A172 (cell line): ENCODE measurements at places on chromosomes 12 and 14.

DNA sequence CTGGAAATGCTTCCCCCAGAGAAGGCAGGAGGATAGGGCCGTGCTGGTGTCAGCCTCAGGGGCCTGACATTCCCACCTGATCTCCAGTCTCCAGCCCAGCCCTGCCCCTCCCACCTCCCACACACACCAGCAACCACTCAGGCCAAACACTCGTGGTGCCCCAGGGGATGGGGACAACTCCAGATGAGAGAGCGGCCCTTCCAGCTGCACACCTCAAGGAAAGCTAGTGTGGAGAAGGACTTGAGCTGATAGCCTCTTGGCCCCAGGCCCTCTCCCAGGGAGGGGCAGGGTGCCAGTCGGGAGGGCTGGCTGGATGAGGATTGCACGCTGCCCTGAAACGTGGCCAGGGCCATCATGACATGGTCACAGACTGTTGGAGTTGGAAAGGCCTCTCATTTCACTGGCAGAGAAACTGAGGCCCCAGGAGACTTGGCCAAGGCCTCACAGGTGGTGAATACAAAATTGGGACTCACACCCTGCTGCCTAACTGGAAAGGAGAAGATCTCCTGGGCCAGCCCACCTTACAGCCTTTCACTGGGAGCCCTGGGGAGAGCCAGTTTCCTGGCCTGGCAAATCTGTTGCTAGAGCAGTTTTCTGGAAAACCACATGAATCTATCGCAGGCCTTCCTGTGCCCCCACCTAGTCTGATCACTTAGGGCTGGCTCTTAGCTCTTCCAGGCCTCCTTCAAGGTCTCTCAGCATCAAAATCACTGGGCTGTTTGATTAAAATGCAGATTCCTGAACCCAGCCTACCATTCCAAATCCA lies 52.1 kb downstream of the IRF2BPL start:
- DNase-seq, result no peak

GRCh38 chr12:26566675-26567074 lies 266.3 kb downstream of the ITPR2 start:
- DNase-seq, result no peak

DNA sequence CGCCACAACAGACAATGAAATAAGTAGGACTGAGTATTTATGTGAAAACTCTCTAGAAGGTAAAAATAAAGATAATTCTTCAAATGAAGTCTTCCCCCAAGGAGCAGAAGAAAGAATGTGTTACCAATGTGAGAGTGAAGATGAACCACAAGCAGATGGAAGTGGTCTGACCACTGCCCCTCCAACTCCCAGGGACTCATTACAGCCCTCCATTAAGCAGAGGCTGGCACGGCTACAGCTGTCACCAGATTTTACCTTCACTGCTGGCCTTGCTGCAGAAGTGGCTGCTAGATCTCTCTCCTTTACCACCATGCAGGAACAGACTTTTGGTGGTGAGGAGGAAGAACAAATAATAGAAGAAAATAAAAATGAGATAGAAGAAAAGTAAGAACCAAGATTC lies 82.7 kb downstream of the VEZT start:
- DNase-seq, result no peak

GRCh38 chr12:103769240-103769945 lies 71.6 kb downstream of the NT5DC3 start:
- DNase-seq, result no peak

GRCh38 chr12:4420138-4420670 lies 25.4 kb downstream of the FGF6 start:
- DNase-seq, result no peak

DNA sequence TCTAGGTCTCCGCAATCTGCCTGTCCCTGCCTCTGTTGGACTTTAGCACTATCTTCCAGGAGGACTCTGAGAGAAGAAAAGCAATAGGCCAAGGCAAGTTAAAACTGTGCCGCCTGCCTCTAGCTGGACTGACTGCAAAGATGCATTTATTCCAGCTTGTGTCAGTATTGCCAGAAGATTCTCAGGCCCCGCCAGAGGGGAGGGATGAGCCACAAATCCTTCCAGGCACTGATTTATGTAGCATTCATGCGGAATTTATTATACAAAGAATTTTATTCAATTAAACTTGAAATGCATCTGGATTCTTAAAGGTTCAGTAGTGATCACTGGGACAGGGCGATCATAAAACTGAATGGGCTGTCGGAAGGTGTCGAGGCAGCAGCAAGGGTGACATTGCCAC lies 19.8 kb downstream of the MMAB start:
- no peak for DNase-seq
